Uterine smooth muscle cell (primary cell): ENCODE measurements at places on chromosomes 1 and 21. TPM values are rescaled to one million over a fixed set of nuclear protein-coding genes. Genes with fewer than 3 reads are reported as not detected.

The KIRREL1 gene
- total RNA-seq = 73.8 and 134 TPM in 2 replicates

The WNT2B gene
- total RNA-seq = 0.75 and 1.2 TPM in 2 replicates

The TRAPPC3 gene
- 84.1 and 100 TPM in 2 replicates for total RNA-seq

The KCNJ15 gene
- 0.75 and 1.2 TPM in 2 replicates for total RNA-seq

The CENPF gene
- 48.5 and 151 TPM in 2 replicates for total RNA-seq

The TLCD4 gene
- 0.75 and 0.77 TPM in 2 replicates for total RNA-seq

The DISP3 gene
- under 0.01 TPM in 2 replicates for total RNA-seq

The HHIPL2 gene
- 0.25 TPM in 1 of 2 replicates, not detected in the other for total RNA-seq

The PSMB4 gene
- total RNA-seq = 352 and 425 TPM in 2 replicates

The CALML6 gene
- 0.22 and 0.25 TPM in 2 replicates for total RNA-seq

The KIF14 gene
- 8.5 and 32.2 TPM in 2 replicates for total RNA-seq

The TNFRSF9 gene
- under 0.01 TPM in 1 of 2 replicates, not detected in the other for total RNA-seq

The FCGR1A gene
- not detected in 2 replicates for total RNA-seq

The BARHL2 gene
- total RNA-seq = not detected in 2 replicates

The OR2L2 gene
- total RNA-seq = under 0.01 TPM in 1 of 2 replicates, not detected in the other

The AMY2B gene
- total RNA-seq = 2.9 and 7.1 TPM in 2 replicates

The AKR7A3 gene
- total RNA-seq = 0.44 and 0.62 TPM in 2 replicates

The C1QC gene
- not detected in 2 replicates for total RNA-seq

The MATN1 gene
- not detected in 2 replicates for total RNA-seq

The TPTE gene
- total RNA-seq = not detected in 2 replicates

The LAPTM5 gene
- not detected in 2 replicates for total RNA-seq

The OR2L13 gene
- total RNA-seq = not detected in 2 replicates

The PGD gene
- 163 and 165 TPM in 2 replicates for total RNA-seq

The HRNR gene
- not detected in 2 replicates for total RNA-seq

The ADORA3 gene
- not detected in 2 replicates for total RNA-seq

The HMCN1 gene
- total RNA-seq = 13.2 and 30.5 TPM in 2 replicates

The ERICH3 gene
- not detected in 2 replicates for total RNA-seq

The TRIM17 gene
- total RNA-seq = 0.25 and 0.33 TPM in 2 replicates

The TRPM2 gene
- total RNA-seq = under 0.01 TPM in 1 of 2 replicates, not detected in the other

The KCNT2 gene
- total RNA-seq = 1.8 and 6.0 TPM in 2 replicates

The LYPD8 gene
- not detected in 2 replicates for total RNA-seq

The SH3BP5L gene
- 38.9 and 48.5 TPM in 2 replicates for total RNA-seq

The RAB7B gene
- 4.6 and 6.3 TPM in 2 replicates for total RNA-seq

The TEDDM1 gene
- not detected in 2 replicates for total RNA-seq

The ATP8B2 gene
- 159 and 234 TPM in 2 replicates for total RNA-seq

The CRYBG2 gene
- total RNA-seq = 0.12 TPM in 1 of 2 replicates, not detected in the other

The ABCA4 gene
- total RNA-seq = 0.12 and 0.22 TPM in 2 replicates

The TAS1R1 gene
- not detected in 2 replicates for total RNA-seq

The MIXL1 gene
- total RNA-seq = 0.12 TPM in 1 of 2 replicates, not detected in the other

The OR2G6 gene
- not detected in 2 replicates for total RNA-seq

The ACTA1 gene
- not detected in 2 replicates for total RNA-seq

The FALEC gene
- total RNA-seq = 0.25 and 0.77 TPM in 2 replicates

The GLMN gene
- 8.5 and 12.4 TPM in 2 replicates for total RNA-seq

The FAM167B gene
- 0.44 and 0.50 TPM in 2 replicates for total RNA-seq

The PRR9 gene
- total RNA-seq = 0.12 and 1.2 TPM in 2 replicates

The TFF2 gene
- total RNA-seq = not detected in 2 replicates
